ENCODE measurements at places on chromosomes 3 and 15.
A peak's percentile ranks its signal among the peaks of the same experiment; 100 is the strongest.

DNA sequence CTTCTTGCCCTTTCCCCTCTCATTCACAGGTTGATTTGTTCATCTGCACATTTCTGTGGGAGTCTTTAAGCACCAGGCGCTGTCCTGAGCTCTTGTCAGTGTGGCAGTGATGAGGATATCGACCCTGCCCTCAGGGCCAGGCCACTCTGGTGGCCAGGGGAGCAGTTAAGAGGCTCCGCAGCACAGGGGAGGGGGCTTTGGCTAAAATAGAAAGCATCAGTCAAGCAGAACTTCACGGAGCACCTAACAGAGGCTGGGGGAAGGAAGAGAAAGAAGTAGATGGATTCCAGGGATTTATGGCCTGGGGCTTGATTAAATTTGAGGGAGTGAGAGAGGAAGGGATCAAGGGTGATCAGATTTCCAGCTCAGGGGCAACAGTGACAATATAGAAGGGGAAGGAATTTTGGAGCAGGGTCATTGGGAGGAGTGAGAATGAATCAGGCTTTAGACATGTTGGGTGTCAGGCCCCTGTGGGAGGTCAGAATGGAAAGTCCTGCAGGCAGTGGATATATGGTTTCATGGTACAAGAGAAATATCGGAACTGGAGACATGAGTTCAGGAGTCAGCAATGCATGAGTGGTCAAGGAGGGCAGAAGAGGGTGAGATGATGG is 73.0 kb upstream of the GLCE start:
- H3K4me3 ChIP-seq = no peak overlapping the region
- H3K36me3 ChIP-seq = no peaks in the 10 kb centered on the region
- no peaks in the 10 kb centered on the region for H3K27me3 ChIP-seq
- H3K4me1 ChIP-seq = peaks cover 6% of the 10 kb centered on the region
- no peak for DNase-seq
- H3K27ac ChIP-seq = no peak overlapping the region

- no peaks in the 10 kb centered on the region for H3K4me1 ChIP-seq
- no peak overlapping the region for H3K4me3 ChIP-seq
- H3K27ac ChIP-seq = no peak overlapping the region
- H3K27me3 ChIP-seq = peaks cover 5% of the 10 kb centered on the region
Measured at GRCh38 chr15:77630956-77631744, 1.6 kb downstream of the LINGO1 start.

- no peak overlapping the region for H3K27ac ChIP-seq
- no peaks in the 10 kb centered on the region for H3K27me3 ChIP-seq
- no peaks in the 10 kb centered on the region for H3K36me3 ChIP-seq
- no peak for DNase-seq
- H3K4me3 ChIP-seq = no peak overlapping the region
- H3K4me1 ChIP-seq = no peaks in the 10 kb centered on the region
Measured at GRCh38 chr3:85050821-85051220, 92.0 kb downstream of the CADM2 start.

GRCh38 chr15:40344631-40345120 is 3.9 kb upstream of the CCDC9B start:
- DNase-seq = peak; percentile 63
- H3K4me3 ChIP-seq = no peak overlapping the region
- no peaks in the 10 kb centered on the region for H3K27me3 ChIP-seq
- H3K27ac ChIP-seq = no peak overlapping the region
- H3K36me3 ChIP-seq = no peaks in the 10 kb centered on the region

- no peak for DNase-seq
- no peak overlapping the region for H3K27ac ChIP-seq
- H3K4me1 ChIP-seq = peaks cover 12% of the 10 kb centered on the region
Measured at GRCh38 chr15:99504071-99504822, 61.5 kb upstream of the MEF2A start.
